ENCODE measurements at places on chromosomes 5 and 9.

GRCh38 chr5:158641016-158641415 is 458.7 kb downstream of the EBF1 start:
- no peak for DNase-seq

DNA sequence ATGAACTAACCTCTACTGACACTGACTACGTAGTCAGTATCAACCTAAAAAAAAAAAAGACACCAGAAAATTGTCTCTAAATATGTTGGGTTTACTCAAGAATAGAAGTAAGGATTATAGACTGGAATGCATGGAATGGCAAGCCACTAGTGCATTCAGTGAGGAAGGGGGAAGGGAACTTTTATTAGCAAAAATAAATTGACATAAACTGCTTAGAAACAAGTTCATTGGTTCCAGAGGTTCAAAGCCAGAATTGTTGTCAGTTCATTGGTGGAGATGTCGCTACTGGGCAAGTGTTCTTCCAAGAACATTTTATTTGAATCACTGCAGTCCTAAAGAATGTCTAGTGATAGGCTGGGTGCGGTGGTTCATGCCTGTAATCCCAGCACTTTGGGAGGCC is 26.1 kb upstream of the AOPEP start:
- no peak for DNase-seq

- DNase-seq, result no peak
Measured at GRCh38 chr5:124199893-124200292, 546.5 kb downstream of the ZNF608 start.

- DNase-seq, result no peak
Measured at GRCh38 chr5:134887593-134888159, 13.5 kb downstream of the TXNDC15 start.

DNA sequence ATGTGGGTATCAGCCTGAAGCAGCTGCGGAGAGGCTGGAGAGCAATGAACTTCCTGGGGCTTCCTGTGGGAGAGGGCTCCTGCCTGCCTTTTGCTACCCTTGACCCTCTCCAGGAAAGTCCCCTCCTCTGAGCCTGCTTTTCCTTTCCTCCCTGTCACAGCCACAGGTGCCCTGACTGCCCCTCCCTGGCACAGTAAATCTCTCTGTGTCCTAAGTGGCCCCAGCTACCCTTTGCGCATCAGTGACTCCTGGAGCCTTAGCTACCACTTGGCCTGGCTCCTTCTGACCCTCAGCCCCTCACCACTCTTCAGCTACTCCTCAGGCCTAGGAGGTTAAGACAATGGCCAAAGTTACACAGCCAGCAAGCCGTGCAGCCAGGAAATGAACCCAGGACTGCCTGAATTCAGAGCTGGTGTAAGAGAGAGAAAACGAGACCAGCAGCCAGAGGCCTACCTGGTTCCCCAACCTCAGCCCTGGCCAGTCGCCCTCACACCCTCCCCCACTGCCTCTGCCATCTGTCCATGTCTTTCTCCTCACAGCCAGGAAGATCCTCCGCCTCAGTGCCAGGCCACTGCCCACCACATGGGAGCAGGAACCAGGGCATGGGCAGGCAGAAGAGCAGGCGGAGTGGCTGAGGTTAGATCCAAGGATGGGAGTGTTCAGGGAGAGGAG is 18.6 kb downstream of the CNTFR start:
- peak; percentile 71 for DNase-seq

DNA sequence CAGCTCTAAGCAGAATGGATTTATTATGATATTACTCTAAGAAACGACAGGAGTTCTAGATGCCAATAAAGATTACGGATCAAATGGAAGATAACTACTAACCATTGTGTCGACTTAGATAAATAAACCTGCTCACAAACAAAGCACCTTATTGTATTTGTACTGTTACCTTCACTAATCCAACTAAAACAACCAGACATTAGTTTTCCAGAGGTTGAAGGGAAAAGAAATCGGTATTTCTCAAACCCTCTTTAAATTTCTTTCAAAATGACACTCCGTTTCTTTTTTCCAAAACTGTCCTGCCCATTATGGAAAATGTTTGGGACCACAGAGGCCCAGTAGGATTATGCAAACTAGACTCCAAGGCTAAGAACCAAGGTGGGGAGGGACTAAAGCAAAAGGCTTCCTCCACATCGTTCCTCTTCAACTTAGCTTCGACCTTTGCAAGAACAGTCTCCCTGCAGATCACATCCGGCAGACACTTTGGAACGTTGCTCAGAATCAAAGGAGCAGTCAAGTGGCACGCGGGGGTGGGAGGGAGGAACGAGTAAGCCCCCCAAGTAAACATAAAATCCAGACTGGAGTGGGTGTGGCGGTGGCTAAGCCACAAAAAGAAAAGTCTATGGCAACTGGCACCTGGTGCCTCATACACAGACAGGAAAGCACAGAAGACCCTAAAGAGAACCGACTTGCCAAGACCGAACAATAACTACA is 2.7 kb downstream of the MLLT3 start:
- DNase-seq, result no peak
